Psoas muscle (tissue), 8 donors: ENCODE measurements at places on chromosomes 4 and X. TPM values are rescaled to one million over a fixed set of nuclear protein-coding genes. Genes with fewer than 3 reads are reported as not detected.

SRPX2 gene
- 5.2 TPM for total RNA-seq

MMRN1 gene
- total RNA-seq: 0.44 TPM

CEP44 gene
- 8.1 TPM for total RNA-seq

AWAT2 gene
- not detected for total RNA-seq

UNC5C gene
- 1.1 TPM for total RNA-seq

PAGE2B gene
- total RNA-seq: not detected

FAM149A gene
- 3.3 TPM for total RNA-seq

LDOC1 gene
- total RNA-seq: 2.5 TPM

TMPRSS11F gene
- not detected for total RNA-seq

FGF16 gene
- total RNA-seq: not detected

S100G gene
- not detected for total RNA-seq

TLR7 gene
- total RNA-seq: 0.71 TPM

CCNA2 gene
- 0.18 TPM for total RNA-seq

COL4A5 gene
- 3.1 TPM for total RNA-seq

SPANXC gene
- total RNA-seq: not detected

TCEANC gene
- total RNA-seq: 5.2 TPM

USP38 gene
- total RNA-seq: 53.5 TPM

MAGEB17 gene
- total RNA-seq: not detected

CXCR3 gene
- not detected for total RNA-seq

CDKL5 gene
- 3.5 TPM for total RNA-seq

SPINK2 gene
- not detected for total RNA-seq

SMC1A gene
- 25.9 TPM for total RNA-seq

BBS12 gene
- 0.54 TPM for total RNA-seq

GLRA2 gene
- not detected for total RNA-seq

PRRG3 gene
- total RNA-seq: 0.74 TPM

PABPC5 gene
- 1.5 TPM for total RNA-seq

ZNF711 gene
- total RNA-seq: 0.37 TPM

SPANXN3 gene
- total RNA-seq: not detected

GSX2 gene
- not detected for total RNA-seq

MAGEA1 gene
- total RNA-seq: not detected

KCNIP4 gene
- total RNA-seq: not detected

SMPX gene
- 273 TPM for total RNA-seq

NEIL3 gene
- total RNA-seq: not detected

SLC6A14 gene
- not detected for total RNA-seq

NLGN4X gene
- total RNA-seq: 0.18 TPM

HAND2 gene
- not detected for total RNA-seq

STX18 gene
- total RNA-seq: 12.1 TPM

MAGEE1 gene
- total RNA-seq: 0.96 TPM

XPNPEP2 gene
- total RNA-seq: 0.97 TPM

CSTF2 gene
- 4.8 TPM for total RNA-seq

CCSER1 gene
- 2.5 TPM for total RNA-seq

TMEM150C gene
- total RNA-seq: 3.5 TPM

GPC4 gene
- 22.0 TPM for total RNA-seq
